ENCODE measurements at places on chromosomes 4 and X. TPM values are rescaled to one million over a fixed set of nuclear protein-coding genes. Genes with fewer than 3 reads are reported as not detected.
A peak's percentile ranks its signal among the peaks of the same experiment; 100 is the strongest.

CCDC120 gene
- 12.5 TPM for total RNA-seq

EMCN gene
- total RNA-seq: not detected

NKX1-1 gene
- total RNA-seq: not detected

PIR gene
- total RNA-seq: not detected

SPANXA2 gene
- total RNA-seq: not detected

TMEM271 gene
- not detected for total RNA-seq

MAGEA4 gene
- not detected for total RNA-seq

DNA sequence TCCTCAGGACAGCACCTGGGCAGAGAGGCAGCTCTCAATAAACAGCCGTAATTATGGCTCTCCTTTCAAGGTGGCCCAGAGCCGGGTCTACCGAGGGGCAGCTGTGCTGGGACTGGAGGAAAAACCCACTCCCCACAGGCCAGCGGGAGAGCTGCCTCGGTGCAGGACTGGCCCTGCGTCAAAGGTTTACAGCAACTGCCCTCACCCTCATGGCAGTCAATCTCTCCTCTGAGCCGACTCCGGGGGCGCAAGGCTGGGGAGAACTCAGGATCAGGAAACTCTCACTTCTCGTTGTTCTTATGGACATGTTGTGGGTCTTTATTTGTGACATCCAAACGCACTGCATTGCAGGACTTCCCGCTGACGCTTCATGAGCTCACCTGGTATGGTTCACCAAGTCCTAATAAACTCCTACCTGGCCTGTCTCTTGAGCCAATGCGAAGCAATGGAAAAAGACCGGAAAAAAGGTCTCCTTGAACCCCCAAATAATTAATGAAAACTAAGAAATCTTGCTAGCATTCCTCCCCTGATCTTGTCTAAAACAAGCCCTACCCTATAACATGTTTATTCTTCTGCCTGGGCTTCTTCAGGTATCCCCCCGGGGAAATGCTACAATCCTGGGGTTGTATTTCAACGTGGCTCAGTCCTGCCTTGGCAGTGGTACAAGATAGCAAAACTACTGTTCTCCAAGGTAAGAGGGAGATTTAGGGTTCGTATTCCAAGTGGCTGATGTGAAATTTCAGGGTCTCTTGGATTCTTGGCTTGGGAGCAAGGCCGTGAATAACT, 50.1 kb upstream of the CDKN2AIP start:
- no peak for DNase-seq
- peaks cover 15% of the 10 kb centered on the region for H3K4me1 ChIP-seq
- no peak overlapping the region for H3K4me3 ChIP-seq
- H3K27ac ChIP-seq: no peak overlapping the region
- H3K36me3 ChIP-seq: no peaks in the 10 kb centered on the region

DNA sequence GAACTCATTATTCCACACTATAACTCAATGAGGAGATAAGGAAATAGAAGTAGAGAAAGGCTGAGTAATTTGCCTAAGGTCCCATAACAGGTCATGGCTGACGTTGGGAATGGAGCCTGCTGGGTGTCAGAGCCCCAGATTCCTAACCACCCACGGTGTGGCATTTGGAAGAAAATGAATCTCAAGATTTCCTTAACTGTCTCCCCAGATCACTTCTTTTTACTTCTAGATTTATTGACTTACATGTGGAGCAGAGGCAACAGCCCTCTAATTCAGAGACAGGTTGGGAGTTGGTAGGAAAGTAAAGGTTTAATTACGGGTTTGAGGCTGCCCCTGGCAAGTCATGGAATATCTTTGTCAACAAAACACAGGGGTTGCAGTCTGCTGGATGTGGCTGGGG, 134.0 kb downstream of the ARHGAP10 start:
- no peaks in the 10 kb centered on the region for H3K27me3 ChIP-seq
- H3K27ac ChIP-seq: no peak overlapping the region
- H3K36me3 ChIP-seq: no peaks in the 10 kb centered on the region
- H3K4me3 ChIP-seq: no peak overlapping the region

- no peaks in the 10 kb centered on the region for H3K27me3 ChIP-seq
- no peak overlapping the region for H3K27ac ChIP-seq
- no peaks in the 10 kb centered on the region for H3K36me3 ChIP-seq
These were observed 99.5 kb downstream of the FRMPD4 start for GRCh38 chrX:12237771-12238170.

DNA sequence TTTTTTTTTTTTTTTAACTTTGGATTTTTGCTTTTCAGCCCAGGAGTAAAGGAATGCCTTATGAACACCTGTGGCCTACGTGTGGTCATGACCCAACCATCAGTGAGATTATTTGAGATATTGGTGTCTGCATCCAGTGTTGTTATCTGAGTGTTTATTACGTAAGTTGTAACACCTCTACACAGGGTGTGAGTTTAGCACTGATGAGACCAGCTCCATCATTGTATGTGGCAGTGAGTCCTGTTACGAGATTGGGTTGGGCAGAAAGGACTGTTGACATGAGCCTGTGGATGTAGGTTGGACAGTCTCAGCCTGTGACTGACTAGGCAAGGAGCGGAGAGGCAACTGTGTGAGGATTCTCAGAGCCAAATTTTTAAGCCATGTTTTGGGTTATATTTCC, 179.0 kb downstream of the PTTG2 start:
- DNase-seq: no peak
- H3K27me3 ChIP-seq: no peaks in the 10 kb centered on the region
- H3K4me1 ChIP-seq: peaks cover 7% of the 10 kb centered on the region

- no peak for DNase-seq
- H3K36me3 ChIP-seq: no peaks in the 10 kb centered on the region
- H3K27ac ChIP-seq: no peak overlapping the region
- H3K27me3 ChIP-seq: peaks cover 3% of the 10 kb centered on the region
- no peaks in the 10 kb centered on the region for H3K4me1 ChIP-seq
- no peak overlapping the region for H3K4me3 ChIP-seq
These were observed 2.9 kb upstream of the NHS start for GRCh38 chrX:17372052-17372451.

- no peaks in the 10 kb centered on the region for H3K4me1 ChIP-seq
- no peaks in the 10 kb centered on the region for H3K27me3 ChIP-seq
- H3K27ac ChIP-seq: no peak overlapping the region
- DNase-seq: no peak
- H3K36me3 ChIP-seq: no peaks in the 10 kb centered on the region
These were observed 110.0 kb upstream of the PPARGC1A start for GRCh38 chr4:23999714-24000469.

DNA sequence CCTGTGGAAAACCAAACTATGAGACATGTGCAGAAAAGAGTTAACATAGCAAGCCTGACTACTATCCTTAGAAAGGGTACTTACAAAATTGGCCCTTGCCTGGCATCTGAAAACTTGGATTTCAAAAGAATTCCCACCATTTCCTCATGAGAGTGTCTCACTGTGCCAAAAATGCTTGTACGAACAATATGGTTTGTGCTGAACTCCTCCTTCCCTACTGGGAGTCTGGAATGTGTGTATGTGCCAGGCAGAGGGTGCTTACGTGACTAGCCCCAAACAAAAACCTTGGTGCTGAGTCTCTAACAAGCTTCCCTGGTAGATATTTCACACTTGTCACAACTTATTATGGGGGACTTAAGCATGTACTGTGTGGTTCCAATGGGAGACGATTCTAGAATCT, 81.7 kb upstream of the GIMD1 start:
- no peak overlapping the region for H3K27ac ChIP-seq
- no peaks in the 10 kb centered on the region for H3K36me3 ChIP-seq
- no peak overlapping the region for H3K4me3 ChIP-seq
- no peaks in the 10 kb centered on the region for H3K4me1 ChIP-seq
- DNase-seq: no peak

DNA sequence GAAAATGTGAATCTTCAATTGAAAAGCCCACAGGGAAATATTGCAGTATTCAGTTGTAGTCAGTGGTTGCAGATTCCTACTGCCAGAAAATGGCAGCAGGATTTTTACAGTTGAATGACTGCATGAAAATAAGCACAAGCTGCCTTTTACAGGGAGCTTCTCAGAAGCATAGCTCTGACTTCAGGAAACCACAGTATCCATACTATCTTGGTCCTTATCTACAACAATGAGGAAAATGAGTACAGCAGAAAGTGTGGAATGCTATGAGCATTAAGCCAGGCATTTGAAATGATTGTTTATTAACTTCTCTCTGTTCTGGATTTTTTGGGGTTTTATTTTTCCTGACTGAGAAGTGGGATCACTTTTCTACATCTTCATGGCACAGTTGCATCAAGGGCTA, 34.6 kb upstream of the PRRG1 start:
- no peak overlapping the region for H3K4me3 ChIP-seq
- H3K27me3 ChIP-seq: no peaks in the 10 kb centered on the region
- no peak overlapping the region for H3K27ac ChIP-seq
- H3K36me3 ChIP-seq: no peaks in the 10 kb centered on the region

DNA sequence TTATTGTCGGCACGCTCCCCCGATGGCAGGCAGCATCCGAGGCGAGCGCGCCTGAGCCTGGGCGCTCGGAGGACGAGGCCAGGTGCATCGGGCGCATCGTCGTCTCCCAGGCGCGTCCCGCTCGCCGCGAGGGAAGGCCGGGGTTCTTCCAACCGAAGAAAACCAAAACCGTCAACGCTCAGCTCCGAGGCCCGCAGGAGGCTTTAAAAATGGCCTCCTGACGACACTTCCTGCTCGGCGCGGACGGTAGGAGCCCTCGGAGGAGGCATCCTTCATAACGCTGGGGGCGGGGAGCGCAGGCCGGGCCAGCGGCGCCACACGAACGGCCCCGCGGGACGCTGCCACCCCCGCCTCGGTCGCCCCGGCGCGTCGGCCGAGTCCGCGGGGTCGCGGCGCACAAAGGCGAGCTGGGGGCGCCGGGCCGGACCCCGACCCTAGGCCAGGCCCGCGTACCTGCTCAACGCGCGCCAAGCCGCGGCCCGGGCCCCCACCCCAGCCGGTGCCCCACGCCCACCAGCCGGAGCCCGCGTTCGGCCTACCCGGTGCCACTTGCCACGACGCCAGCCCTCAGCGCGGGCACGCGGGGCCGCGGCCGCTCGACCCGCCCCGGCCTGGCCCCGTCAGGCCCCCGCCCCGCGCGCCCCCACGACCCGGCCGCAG, 501 bp downstream of the ZNF518B start:
- peaks cover 20% of the 10 kb centered on the region for H3K4me1 ChIP-seq
- peak overlapping the region; percentile 64 for H3K27ac ChIP-seq
- H3K36me3 ChIP-seq: peaks cover 8% of the 10 kb centered on the region
- peak; percentile 55 for DNase-seq
- H3K4me3 ChIP-seq: peak overlapping the region; percentile 51

GRCh38 chr4:139674875-139675550, 9.4 kb downstream of the MGST2 start:
- DNase-seq: no peak
- no peaks in the 10 kb centered on the region for H3K4me1 ChIP-seq
- H3K27me3 ChIP-seq: no peaks in the 10 kb centered on the region
- H3K27ac ChIP-seq: no peak overlapping the region
- H3K4me3 ChIP-seq: no peak overlapping the region

DNA sequence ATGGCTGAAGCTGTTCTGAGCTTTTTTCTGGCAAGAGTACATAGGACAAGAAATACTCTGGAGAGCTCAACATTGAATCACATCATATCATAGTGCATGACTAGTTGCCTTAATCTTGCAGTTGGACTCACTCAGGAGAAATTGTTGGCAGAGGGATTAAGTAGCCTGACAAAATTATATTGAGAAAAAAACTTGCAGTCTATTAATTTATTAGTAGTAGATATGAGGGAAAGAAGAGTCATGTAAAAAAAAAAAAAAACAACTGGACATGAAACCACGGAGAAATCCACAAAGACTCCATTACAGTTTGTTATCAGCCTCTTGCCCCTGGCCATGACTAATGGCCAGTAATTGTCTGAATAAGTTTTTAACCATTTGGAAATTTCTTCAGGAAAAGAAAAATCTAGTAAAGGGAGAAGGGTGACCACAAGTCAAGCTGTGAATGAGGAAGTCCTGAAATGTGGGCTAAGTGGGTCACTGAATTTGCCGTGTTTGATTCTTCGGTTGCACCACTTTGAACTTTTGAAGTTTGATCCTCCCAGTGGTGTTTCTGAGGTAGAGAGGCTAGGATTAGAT, 45.6 kb downstream of the FHL1 start:
- no peak for DNase-seq
- no peaks in the 10 kb centered on the region for H3K27me3 ChIP-seq
- no peaks in the 10 kb centered on the region for H3K36me3 ChIP-seq
- no peak overlapping the region for H3K4me3 ChIP-seq

DNA sequence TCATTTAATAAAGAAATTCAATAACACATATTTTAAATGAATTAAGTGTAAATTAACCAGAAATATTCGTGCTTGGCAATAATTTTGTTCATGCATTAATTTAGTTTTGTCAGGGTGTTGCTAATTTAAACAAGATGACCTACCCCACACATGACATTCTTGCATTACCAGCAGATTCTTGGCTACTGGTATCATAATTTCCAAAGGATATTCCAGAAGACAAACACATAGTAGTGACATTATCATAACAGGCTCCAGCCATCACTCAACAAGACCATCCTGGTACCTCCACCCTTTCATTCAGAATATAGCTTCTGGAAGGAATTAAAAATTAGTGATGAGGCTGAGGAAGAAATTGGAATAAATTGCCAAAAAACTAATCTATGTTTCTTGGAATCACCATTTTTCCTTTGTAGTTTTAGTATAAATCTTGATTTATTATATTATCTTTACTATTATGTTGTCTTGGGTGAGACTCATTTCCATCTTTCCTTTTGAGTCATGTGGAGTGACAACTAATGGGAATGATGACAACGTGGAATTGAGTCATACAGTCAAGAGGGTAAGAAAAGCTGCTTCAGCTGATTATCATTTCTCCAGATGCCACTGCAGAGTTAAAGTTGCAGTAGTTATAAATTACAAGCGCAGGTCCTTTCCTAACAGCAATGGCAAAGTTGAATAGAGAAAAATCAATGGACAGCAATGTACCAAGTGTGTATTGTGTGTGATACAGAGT, 30.9 kb upstream of the HHIP start:
- no peaks in the 10 kb centered on the region for H3K27me3 ChIP-seq
- H3K36me3 ChIP-seq: no peaks in the 10 kb centered on the region
- H3K4me3 ChIP-seq: no peak overlapping the region
- DNase-seq: no peak

- H3K27ac ChIP-seq: no peak overlapping the region
- no peaks in the 10 kb centered on the region for H3K27me3 ChIP-seq
- DNase-seq: no peak
These were observed 432.5 kb upstream of the FGF16 start for GRCh38 chrX:77014377-77015372.

- DNase-seq: no peak
- no peaks in the 10 kb centered on the region for H3K4me1 ChIP-seq
- no peak overlapping the region for H3K4me3 ChIP-seq
- H3K27me3 ChIP-seq: no peaks in the 10 kb centered on the region
- no peak overlapping the region for H3K27ac ChIP-seq
- H3K36me3 ChIP-seq: no peaks in the 10 kb centered on the region
These were observed 521.5 kb downstream of the INPP4B start for GRCh38 chr4:142324572-142324971.

GRCh38 chr4:145909281-145909715, 29.3 kb downstream of the ZNF827 start:
- no peaks in the 10 kb centered on the region for H3K27me3 ChIP-seq
- no peak for DNase-seq
- H3K36me3 ChIP-seq: no peaks in the 10 kb centered on the region
- peak overlapping the region; percentile 4 for H3K4me3 ChIP-seq

Data from natural killer cell (primary cell).